ENCODE measurements at places on chromosomes 16 and 17. TPM values are rescaled to one million over a fixed set of nuclear protein-coding genes. Genes with fewer than 3 reads are reported as not detected.

DNA sequence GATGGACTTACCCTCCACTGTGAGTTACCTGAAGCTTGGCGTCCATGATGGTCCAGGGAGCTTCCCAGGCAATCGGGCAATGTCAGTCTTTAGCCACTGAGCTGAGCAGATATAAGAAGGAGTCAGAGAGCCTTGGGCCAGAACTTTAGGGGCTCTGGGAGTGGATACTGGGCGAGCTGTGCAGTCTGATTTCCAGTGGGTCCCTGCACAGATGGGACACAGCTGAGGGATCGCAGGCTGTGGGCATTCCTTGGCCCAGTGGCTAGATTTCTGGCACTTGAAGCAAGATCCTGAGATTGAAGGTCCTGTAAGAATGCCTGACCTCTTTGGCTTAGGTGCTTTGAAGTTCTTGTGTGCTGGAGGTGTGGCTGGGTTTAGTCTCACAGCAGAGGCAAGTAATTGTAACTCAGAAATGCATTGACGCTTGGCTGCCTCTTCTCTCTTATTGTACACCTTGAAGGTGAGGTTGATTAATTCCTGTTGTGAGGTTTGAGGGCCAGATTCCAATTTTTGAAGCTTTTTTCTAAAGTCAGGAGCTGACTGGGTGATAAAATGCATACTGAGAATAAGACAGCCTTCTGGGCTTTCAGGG is 2283.8 kb downstream of the TP53TG3F start:
- H3K27ac ChIP-seq = no peak overlapping the region
- H3K27me3 ChIP-seq = no peaks in the 10 kb centered on the region
- H3K4me1 ChIP-seq = no peaks in the 10 kb centered on the region
- H3K36me3 ChIP-seq = no peaks in the 10 kb centered on the region

- H3K27me3 ChIP-seq = no peaks in the 10 kb centered on the region
- H3K4me1 ChIP-seq = no peaks in the 10 kb centered on the region
- no peak for DNase-seq
- H3K27ac ChIP-seq = no peak overlapping the region
These were observed 55.9 kb downstream of the ATF7IP2 start for GRCh38 chr16:10441726-10442125.

DNA sequence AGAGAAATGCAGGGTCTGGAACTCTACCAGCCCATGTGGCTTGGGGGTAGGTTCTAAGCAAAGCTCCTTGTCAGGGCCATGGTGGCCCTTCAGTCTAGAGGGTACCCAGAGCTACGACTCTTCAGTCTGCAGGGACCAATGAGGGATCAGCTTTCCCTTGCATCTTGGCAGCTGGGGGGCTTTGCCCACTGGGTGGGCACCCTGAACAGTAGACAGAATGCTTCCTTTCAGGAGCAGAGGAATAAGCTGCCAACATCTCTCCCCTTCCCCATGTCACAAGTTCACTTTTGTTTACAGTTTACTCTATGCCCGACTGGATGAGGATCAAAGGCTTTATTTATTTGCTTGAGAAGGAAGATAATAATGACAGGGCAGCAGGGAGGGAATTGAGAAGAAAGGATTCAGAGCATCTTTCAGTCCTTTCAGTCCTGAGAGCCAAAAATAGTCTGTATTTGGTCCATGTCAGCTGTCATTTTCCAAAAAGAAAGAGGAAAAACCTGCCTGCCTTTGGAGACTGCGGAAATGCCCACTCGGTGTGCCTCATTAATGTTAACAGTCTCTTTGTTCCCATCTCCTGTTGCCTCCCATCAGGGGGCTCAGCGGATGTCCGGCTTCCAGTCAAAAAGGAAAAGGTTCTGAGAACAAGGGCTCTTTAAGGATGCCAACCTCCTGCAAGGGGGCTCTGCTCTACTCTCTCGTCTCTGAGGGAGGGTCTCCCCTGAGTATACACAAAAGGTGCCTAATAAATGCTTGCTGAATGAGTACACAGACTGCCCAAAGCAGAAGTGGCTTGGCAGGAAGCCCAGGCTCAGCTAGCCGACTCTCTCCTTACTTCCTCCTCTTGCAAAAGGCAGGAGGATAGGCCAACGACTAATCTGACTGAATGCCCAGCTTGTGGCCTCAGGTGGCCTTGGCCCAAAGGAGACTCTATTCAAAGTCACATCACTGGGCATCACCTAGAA is 17.1 kb downstream of the TRAF4 start:
- DNase-seq = no peak
- no peak overlapping the region for H3K4me3 ChIP-seq
- peaks cover 19% of the 10 kb centered on the region for H3K4me1 ChIP-seq
- no peak overlapping the region for H3K27ac ChIP-seq

- peaks cover 82% of the 10 kb centered on the region for H3K36me3 ChIP-seq
- H3K27me3 ChIP-seq = no peaks in the 10 kb centered on the region
- H3K4me3 ChIP-seq = peak overlapping the region; percentile 90
- no peak for DNase-seq
- H3K4me1 ChIP-seq = peaks cover 57% of the 10 kb centered on the region
- peak overlapping the region; percentile 55 for H3K27ac ChIP-seq
These were observed 4.0 kb downstream of the SRRM2 start for GRCh38 chr16:2756288-2757015.

GRCh38 chr17:82780195-82780594 is 28.3 kb downstream of the TBCD start:
- no peak overlapping the region for H3K4me3 ChIP-seq
- H3K4me1 ChIP-seq = peaks cover 11% of the 10 kb centered on the region
- peaks cover 20% of the 10 kb centered on the region for H3K36me3 ChIP-seq
- H3K27me3 ChIP-seq = no peaks in the 10 kb centered on the region
- DNase-seq = no peak
- H3K27ac ChIP-seq = no peak overlapping the region

DNA sequence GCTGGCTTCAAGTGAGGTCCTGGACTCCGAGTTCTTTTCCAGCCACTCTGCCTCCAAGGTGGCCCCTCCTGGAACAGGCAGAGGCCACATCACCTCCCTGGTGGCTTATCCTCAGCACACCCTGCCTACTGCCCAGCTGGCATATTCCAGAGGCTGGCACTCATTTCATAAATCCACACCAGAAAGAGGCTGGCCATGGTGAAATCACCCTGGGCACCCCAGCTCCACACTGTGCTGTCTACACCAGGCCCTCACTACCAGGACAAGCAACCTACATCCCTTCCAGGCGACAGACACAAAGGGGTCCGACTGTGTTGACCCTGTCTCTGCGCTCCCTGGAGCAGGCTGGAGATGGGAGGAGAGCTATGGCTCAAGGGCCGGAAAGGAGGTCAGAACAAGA is 100.2 kb downstream of the C16orf78 start:
- no peak overlapping the region for H3K4me3 ChIP-seq
- no peaks in the 10 kb centered on the region for H3K27me3 ChIP-seq
- DNase-seq = no peak
- H3K27ac ChIP-seq = no peak overlapping the region
- H3K4me1 ChIP-seq = no peaks in the 10 kb centered on the region

GRCh38 chr16:66604376-66605176 is at the start of gene CMTM3:
TSS of gene CMTM3 (plus strand) at chr16:66604704. CDS start at chr16:66604806, 102 bp downstream.
- peak within 1 kb of the TSS; percentile 87 for H3K4me3 ChIP-seq
- H3K4me1 ChIP-seq = peaks cover 45% of the 10 kb centered on the region
- peak; percentile 93 for DNase-seq
- H3K36me3 ChIP-seq = peaks cover 25% of the 10 kb centered on the region

- H3K4me1 ChIP-seq = peaks cover 16% of the 10 kb centered on the region
- peaks cover 1% of the 10 kb centered on the region for H3K27me3 ChIP-seq
- no peak for DNase-seq
- no peak overlapping the region for H3K27ac ChIP-seq
- no peak overlapping the region for H3K4me3 ChIP-seq
These were observed 6.9 kb upstream of the GSE1 start for GRCh38 chr16:85605912-85606841.

DNA sequence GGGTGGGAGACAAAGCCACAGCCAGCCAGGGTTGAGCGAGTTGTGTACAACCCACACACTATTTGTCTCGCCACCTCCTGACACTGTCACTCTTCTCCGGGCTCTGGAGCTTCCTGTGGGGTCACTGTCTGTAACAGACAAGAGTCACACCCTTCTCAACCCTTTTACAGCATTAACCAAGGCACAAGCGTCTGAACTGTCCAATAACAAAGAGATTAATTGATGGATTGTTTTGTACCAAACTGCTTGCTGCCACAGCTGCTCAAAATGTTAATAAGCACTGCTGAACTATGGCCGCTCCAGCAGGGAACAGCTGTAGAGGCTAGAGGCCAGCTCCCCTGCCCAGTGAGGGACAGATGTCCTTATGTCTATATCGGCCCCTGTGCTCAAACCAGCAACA is 25.2 kb upstream of the HYDIN start:
- no peak for DNase-seq
- H3K27ac ChIP-seq = no peak overlapping the region
- no peak overlapping the region for H3K4me3 ChIP-seq

DNA sequence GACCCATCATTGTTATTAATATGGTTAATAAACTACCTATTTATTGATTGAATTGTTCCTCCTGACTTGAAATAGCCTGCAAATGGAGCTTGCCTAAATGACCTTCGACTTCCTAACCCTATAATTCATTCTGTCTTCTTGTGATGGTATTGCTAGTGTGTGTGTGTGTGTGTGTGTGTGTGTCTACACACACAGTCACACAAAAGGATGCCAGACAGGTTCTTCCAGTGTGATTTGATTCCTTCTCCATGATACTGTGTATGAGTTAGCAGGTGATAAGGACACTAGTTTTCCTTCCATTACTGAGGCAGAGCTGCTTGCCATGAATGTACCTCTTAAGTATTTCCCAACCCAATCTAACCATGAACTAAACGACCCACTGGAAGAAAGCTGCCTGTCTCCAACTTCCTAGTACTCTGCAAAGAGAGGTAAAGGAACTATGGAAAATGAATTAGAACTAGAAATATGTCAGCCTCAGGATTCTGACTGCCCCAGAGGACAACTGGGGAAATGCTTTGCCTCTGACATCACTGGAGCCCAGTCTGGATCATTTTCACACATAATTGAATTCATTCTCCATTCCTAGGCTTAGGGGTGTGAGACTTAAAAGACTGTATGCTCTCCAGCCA is 3.5 kb upstream of the CDC6 start:
- no peak for DNase-seq
- peak overlapping the region; percentile 85 for H3K27ac ChIP-seq
- no peaks in the 10 kb centered on the region for H3K27me3 ChIP-seq
- peaks cover 36% of the 10 kb centered on the region for H3K36me3 ChIP-seq

- no peak overlapping the region for H3K4me3 ChIP-seq
- no peak for DNase-seq
- no peaks in the 10 kb centered on the region for H3K4me1 ChIP-seq
- H3K36me3 ChIP-seq = peaks cover 9% of the 10 kb centered on the region
- no peaks in the 10 kb centered on the region for H3K27me3 ChIP-seq
These were observed 54.3 kb downstream of the TIMM22 start for GRCh38 chr17:1050996-1051925.

- peaks cover 2% of the 10 kb centered on the region for H3K36me3 ChIP-seq
- peaks cover 26% of the 10 kb centered on the region for H3K27me3 ChIP-seq
- peaks cover 19% of the 10 kb centered on the region for H3K4me1 ChIP-seq
- no peak for DNase-seq
These were observed 3.1 kb upstream of the C17orf58 start for GRCh38 chr17:67999291-67999911.

DNA sequence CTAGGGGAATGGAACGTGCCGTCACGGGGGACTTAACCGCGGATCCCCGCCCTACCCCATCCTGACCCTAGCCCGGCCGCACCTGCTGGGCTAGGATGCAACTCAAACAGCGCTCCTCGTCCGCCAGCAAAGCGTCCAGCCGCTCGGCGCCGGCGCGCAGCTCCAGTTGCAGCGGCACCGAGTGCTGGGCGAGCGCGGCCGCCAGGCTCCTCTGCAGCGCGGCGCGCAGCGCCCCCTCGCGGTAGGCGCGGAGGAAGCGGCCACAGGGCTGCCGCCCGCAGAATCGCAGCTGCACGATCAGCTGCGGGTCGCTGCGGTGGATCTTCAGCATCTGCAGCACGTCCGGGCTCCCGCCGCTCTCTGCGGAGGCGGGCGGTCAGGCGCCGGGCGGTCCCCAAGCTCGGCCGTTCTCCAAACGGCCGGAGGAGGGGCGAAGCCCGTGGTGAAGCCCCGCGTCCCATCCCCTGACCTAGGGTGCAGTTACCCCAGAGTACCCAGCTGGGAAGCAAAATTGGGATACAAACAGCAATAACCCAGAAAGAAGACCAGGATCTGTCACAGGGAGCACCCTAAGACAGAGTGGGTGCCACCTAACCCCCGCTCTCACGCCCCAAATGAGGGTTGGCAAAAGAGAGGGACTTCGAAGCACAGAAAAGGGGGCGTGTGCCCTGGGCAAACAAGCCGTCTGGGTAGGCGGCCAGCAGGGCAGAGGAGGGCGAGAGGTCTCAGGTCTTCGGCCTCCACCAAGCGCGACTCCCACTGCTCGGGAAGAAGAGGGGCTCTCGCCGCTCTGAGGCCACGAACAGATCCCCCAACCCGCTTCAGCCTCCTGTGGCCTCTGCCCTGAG is 4.2 kb downstream of the TRADD start:
- no peaks in the 10 kb centered on the region for H3K27me3 ChIP-seq
- H3K4me1 ChIP-seq = peaks cover 60% of the 10 kb centered on the region
- peak overlapping the region; percentile 51 for H3K27ac ChIP-seq
- H3K4me3 ChIP-seq = peak overlapping the region; percentile 84
- DNase-seq = peak; percentile 96
- peaks cover 33% of the 10 kb centered on the region for H3K36me3 ChIP-seq

- H3K27ac ChIP-seq = peak overlapping the region; percentile 81
- peak; percentile 79 for DNase-seq
- H3K4me1 ChIP-seq = peaks cover 51% of the 10 kb centered on the region
- H3K4me3 ChIP-seq = peak overlapping the region; percentile 9
These were observed 24.2 kb downstream of the SAP30BP start for GRCh38 chr17:75691371-75691791.

GRCh38 chr16:30533146-30533522 is 1.5 kb downstream of the ZNF747 start:
- peaks cover 39% of the 10 kb centered on the region for H3K36me3 ChIP-seq
- H3K4me3 ChIP-seq = peak overlapping the region; percentile 88
- H3K27me3 ChIP-seq = no peaks in the 10 kb centered on the region
- peak overlapping the region; percentile 83 for H3K27ac ChIP-seq
- H3K4me1 ChIP-seq = peaks cover 33% of the 10 kb centered on the region

DNA sequence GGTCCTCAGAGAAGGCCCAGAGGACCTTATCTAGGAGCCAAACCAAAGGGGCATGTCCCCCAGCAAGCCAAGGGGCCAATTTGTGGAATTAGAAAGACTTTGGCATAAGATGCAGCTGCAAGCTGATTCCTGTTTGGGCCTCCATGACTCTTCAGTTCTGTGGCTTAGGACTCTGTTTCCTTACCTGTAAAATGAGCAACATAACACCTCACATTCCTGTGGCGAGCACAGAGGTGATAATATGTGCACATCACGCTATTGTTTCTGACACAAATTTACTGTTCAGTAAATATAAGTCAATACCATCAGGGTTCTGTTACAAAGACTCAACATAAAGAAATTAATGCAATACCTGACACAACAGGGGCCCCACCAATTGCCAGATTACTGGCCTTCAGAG is 57.7 kb downstream of the CDH11 start:
- no peaks in the 10 kb centered on the region for H3K4me1 ChIP-seq
- no peak for DNase-seq
- no peaks in the 10 kb centered on the region for H3K36me3 ChIP-seq
- no peak overlapping the region for H3K4me3 ChIP-seq
- H3K27me3 ChIP-seq = no peaks in the 10 kb centered on the region
- no peak overlapping the region for H3K27ac ChIP-seq

Gene NETO2
- total RNA-seq = 18.9 TPM

Gene B3GNT9
- 5.6 TPM for total RNA-seq

Gene PPY
- not detected for total RNA-seq

Gene KRT31
- not detected for total RNA-seq

Gene GAST
- not detected for total RNA-seq

Gene KRTAP9-7
- total RNA-seq = not detected

Gene MT4
- total RNA-seq = not detected

Gene PTX4
- not detected for total RNA-seq

Gene ODAD4
- 0.76 TPM for total RNA-seq

Gene NPIPB6
- total RNA-seq = 3.0 TPM

Gene CDH1
- total RNA-seq = 1.4 TPM

Gene KRT15
- not detected for total RNA-seq

Gene NR1D1
- total RNA-seq = 7.9 TPM

Data from activated CD4-positive, alpha-beta T cell treated with anti-CD3 and anti-CD28 coated beads, Interleukin-2, amount 10 ng/mL, durations not matched to agents 24 days and 14 days (primary cell).